ENCODE measurements at places on chromosomes 4 and X.
A peak's percentile ranks its signal among the peaks of the same experiment; 100 is the strongest.

DNA sequence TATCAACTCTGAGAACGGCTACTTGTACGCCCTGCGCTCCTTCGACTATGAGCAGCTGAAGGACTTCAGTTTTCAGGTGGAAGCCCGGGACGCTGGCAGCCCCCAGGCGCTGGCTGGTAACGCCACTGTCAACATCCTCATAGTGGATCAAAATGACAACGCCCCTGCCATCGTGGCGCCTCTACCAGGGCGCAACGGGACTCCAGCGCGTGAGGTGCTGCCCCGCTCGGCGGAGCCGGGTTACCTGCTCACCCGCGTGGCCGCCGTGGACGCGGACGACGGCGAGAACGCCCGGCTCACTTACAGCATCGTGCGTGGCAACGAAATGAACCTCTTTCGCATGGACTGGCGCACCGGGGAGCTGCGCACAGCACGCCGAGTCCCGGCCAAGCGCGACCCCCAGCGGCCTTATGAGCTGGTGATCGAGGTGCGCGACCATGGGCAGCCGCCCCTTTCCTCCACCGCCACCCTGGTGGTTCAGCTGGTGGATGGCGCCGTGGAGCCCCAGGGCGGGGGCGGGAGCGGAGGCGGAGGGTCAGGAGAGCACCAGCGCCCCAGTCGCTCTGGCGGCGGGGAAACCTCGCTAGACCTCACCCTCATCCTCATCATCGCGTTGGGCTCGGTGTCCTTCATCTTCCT, 2.7 kb downstream of the PCDH10 start:
- DNase-seq: no peak

GRCh38 chrX:101357166-101357795, 8.7 kb upstream of the TIMM8A start:
- no peak for DNase-seq

DNA sequence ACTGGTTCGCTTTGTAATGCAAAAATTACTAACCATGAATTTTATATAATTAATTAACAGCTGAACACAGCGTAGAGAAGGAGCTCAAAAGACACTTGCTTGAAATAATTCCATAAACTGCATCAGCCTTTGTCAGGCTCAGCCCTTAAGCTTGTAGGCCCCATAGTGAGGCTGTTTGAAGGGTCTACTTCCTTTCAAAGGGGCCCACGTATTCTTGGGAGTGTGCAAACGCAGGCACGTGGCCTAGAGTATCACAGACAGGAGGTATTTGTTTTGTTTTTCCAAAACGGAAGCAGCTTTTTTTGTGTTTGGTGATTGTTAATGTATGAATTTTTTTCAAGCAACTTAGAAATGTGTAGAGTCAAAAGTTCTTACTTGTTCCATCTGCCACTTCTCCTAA, 25.6 kb upstream of the EGF start:
- DNase-seq: no peak

- DNase-seq: no peak
Observed at GRCh38 chr4:5630762-5631161, 77.6 kb downstream of the EVC2 start.

DNA sequence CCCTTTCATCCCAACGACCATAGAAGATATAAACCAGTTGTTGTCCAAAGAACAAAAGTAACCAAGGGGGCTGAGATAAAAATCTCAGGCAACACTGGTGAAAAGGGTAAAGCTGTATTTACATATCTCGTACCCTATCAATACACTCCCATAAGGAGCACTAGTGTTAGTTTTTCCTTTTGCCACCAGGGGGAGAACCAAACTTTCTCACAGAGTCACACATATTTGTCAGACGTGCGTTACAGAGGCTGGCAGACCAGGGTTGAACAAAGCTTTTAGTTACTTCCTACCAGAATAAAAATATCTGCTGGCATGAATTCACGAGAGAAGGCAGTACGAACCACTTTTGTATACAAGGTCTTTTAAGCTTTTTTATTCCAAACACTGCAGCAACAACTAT, 88.3 kb downstream of the AMELX start:
- peak; percentile 22 for DNase-seq

DNA sequence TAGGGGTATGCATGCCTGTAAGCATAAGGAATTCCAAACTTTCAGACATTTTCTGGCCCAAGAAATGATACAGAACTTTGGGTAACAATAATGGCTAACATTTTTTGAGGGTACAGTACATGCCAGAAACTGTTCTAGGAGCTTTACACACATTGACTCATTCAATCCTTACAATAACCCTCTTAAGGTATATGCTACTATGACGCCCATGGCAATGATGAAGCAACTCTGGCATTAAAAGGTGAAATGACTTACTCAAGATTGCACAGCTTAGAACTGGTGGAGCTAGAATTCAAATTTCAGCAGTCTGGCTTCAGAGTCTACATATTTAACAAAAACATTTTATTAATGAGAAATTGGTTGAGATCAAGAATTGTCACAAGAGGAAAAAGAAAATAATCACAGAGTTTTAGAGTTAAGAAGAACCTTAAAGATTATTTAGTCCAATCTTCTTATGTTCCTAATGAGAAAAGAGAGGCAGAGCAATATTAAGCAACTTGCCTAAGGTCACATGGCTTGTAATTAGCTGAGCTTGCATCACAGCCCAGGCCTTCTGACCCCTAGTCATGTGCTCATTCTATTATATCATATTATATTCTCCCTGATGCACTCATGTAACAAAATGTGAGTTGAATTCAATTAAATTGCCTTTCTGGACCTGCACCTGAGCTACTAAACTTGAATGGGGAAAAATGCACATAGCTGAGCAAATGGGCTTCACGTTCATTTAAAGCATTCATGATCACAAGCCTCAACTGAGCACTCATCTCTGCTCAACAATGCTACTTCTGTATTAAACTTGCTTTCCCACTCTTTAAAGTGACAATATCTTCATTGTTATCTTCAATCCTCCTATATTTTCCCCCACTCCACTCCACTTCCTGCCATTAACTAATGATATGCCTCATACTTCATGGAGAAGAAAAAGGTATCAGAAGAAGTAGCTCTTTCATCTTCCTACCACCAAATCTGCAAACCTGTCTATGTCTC, 73.2 kb downstream of the ENOX2 start:
- DNase-seq: peak; percentile 60

DNA sequence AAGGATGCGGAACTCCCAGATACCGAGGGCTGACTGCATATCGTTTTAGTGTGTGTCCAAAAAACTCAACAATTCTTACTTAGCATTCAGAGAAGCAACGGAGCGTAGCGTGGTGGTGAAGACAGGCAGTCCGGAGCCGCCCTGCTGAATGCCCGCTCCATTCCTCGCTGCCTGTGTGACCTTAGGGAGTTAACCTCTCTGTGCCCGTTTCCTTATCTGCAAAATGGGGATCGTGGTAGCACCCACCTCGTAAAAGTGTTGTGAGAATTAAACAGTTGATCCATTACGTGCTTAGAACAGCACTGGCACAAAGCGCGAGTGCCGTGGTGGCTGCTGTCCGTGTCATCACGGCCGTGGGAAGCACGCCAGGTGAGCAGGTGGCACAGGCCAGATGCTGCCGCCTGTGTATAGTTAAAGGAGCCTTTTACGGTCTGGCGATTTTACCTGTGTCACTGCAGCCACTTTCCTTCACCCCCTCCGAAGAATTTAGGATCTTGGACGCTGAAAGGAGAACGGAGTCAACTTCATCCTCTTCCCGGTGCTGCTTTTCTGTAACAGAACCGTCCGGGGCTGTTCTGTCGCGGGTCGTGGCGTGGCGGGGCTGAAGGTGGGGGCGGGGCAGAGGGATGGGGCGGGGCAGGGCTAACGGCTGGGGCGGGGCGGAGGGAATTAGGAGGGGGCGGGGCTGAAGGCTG, 885 bp downstream of the CCDC110 start:
- peak; percentile 63 for DNase-seq

DNA sequence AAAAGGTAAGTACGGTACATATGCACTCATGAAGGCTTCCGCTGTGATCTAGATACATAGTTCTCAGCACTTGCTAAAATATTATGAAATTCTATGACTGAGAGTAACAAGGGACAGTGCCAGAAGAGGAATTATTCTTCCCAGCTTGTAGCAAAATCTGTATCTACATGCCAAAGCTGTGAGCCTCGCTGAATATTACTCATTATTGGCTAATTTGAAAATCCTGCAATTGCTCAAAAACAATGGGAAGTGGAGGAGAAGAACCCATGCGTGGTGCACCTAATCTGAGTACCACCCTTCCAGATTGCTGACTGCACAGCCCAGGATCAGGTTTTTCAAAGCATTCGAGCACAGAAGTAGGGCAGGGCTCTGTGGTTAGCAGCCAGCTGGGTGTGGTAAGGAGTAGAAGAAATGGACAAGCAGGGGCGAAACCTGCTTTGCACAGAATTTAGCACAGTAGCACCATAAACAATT, 17.4 kb upstream of the PDCL2 start:
- no peak for DNase-seq

- DNase-seq: no peak
Observed at GRCh38 chrX:17563515-17563914, 173.8 kb upstream of the SCML1 start.

DNA sequence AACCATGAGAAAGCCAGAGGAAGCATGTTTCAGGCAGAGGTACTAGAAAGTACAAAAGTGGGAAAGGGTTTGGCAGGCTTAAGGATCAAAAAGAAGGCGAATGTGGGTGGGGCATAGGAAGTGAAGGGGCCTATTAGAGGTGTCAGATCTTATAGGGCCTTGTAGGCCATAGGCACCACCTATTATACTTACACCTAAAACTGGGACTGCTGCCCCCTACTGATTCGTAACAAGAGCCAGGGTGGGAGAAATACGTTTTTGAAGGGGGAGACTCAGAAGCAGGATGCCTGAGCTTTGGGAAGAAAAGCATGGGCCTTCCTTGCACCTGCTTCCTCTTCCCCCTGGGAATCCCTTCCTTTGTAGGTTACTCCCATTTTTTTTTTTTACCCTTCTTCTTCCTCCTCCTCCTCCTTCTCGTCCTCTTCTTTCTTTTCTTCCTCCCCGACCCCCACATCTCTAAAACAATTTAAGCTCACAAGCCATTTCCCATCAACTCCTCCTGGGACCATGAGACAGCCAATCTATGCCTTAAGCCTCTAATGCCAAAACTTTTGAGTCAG, 40.7 kb upstream of the GPC3 start:
- no peak for DNase-seq

GRCh38 chr4:147590249-147590920, 26.8 kb upstream of the TMEM184C start:
- DNase-seq: peak; percentile 80

All from globus pallidus (tissue), 1 donor.